Mesothelial cell of epicardium (in vitro differentiated cells): ENCODE measurements at places on chromosomes 3 and 15. TPM values are rescaled to one million over a fixed set of nuclear protein-coding genes. Genes with fewer than 3 reads are reported as not detected.

EHHADH gene
- total RNA-seq, result 5.0 to 7.8 TPM (median 5.9 TPM) in 3 replicates

TRH gene
- total RNA-seq, result 0.13 to 0.38 TPM (median 0.31 TPM) in 3 replicates

PGBD4 gene
- total RNA-seq, result 1.4 to 1.5 TPM (median 1.5 TPM) in 3 replicates

ITIH4 gene
- 12.0 to 13.9 TPM (median 13.5 TPM) in 3 replicates for total RNA-seq

C15orf62 gene
- 0.44 to 0.47 TPM (median 0.45 TPM) in 3 replicates for total RNA-seq

DNA sequence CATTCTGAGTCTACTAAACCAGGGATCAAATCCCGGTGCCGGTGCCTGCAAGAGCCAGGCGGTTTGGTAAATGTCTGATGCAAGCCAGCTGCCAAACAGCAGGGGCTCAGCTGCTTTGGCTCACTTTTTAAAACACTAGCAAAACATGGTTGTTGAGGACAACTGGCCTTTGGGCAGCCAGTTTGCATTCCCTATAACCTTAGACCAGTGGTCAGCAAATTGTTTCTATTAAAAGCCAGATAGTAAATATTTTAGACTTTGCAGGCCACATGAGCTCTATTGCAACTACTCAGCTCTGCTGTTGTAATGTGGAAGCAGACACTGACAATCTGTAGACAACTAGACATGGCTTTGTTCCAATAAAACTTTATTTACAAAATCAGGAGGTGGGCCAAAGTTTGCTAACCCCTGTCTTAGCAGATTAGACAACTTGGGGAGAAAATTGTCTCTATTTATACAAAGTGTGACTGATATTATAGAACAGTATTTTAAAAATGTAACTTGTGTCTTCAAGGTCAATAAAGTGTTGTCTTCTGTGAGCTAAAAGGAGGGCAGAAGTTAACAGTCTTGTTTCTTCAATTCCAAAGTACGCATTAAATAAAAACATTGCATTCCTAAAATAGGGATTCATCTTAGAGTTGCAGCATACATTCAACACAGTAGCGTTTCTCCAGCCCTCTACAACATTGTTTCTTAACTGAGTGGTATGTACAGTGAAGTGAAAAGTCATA is 67.6 kb downstream of the SSUH2 start:
- no peak for DNase-seq

DNA sequence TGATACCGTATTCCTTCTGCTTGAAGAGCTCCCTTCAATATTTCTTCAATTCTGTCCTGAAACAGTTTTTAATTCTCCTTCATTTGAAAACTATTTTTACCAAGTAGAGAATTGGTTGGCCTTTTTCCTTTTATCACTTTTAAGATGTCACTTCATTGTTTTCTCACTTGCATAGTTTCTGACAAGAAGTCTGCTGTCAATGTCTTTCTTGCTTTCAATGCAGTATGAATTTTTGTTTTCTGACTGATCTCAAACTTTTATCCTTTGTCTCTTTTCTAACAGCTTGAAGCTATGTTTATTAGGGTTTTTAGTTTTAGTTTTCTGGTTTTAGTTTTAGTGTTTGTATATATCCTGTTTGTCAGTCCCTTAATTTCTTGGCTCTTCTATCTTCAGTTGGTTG is 364.8 kb upstream of the TPRG1 start:
- DNase-seq, result no peak

- DNase-seq, result no peak
Observed at GRCh38 chr3:102471491-102471890, 36.7 kb downstream of the ZPLD1 start.

- no peak for DNase-seq
Observed at GRCh38 chr15:56492791-56493555, 28.0 kb upstream of the MNS1 start.

DNA sequence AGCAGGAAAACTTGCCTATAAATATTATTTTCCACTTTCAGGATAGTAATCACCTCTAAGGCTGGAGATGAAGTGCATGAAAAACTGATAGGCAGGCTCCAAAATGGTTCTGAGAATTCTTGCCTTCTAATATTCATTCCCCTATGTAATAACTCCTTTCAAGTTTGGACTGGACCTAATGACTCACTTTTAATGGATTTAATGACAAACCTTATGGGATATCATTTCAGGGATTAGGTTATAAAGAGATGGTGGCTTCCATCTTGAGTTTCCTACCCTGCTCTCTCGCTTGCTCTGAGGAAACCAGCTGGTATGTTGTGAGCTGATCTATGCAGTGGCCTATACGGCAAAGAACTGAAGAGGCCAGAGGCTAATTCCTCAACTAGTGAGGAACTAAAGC is 192.0 kb downstream of the BCHE start:
- DNase-seq, result no peak

- no peak for DNase-seq
Observed at GRCh38 chr3:40768536-40768935, 243.8 kb downstream of the ZNF621 start.
